ENCODE measurements at places on chromosomes 2 and 18.

DNA sequence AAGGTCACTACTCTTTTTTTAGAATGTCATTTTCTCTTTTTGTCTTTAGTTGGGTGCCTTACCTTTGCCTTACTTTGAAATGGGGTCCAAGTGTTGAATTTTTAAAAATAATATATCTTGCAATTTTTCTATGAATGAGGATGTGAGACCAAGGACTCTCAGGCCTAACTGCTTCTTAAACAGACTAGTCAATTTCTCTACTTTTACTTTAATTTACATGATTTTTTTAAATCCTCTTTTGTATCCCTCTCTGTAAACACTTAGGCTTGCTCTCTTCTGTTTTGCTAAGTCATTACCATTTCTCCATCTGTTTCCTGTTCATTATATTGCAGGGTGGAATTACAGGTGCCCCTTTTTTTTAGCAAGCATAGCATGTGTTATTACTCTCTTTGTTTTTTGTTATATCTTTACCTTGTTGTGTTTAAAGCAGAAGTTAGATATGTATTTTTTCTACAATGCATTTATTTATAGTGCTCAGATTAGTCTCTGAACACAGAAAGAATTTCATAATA lies 261.8 kb downstream of the SPAG16 start:
- DNase-seq, result no peak

DNA sequence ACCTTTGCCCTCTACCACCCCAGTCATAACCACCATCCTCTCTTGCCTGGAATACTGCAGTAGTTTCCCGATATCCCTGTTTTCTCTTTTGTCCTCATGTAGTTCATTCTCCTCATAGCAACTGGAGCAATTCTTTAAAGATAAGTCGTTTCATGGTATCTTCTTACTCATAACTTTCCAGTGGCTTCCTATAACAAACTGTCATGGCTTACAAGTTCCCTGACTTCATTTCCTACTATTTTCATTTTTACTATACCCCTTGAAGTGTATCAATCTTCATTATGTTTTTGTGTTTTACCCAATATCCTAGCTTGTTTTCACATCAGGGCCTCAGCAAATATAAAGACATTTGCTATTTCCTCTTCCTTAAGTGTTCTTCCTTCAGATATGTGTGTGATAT lies 83.7 kb upstream of the PROKR1 start:
- no peak for DNase-seq

DNA sequence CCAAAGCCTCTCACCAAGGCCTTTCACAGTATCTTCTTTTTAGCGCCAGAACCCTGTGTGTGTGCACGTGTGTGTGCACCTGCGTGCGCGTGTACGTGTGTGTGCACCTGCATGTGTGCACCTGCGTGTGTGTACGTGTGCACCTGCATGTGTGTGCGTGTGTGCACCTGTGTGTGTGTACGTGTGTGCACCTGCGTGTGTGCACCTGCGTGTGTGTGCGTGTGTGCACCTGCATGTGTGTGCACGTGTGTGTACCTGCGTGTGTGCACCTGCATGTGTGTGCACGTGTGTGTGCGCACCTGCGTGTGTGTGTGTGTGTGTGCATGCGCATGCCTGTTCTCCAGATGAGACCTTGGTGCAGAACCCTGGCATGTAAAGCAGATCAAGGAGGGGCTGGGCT lies 131.4 kb upstream of the HDAC4 start:
- DNase-seq, result no peak

DNA sequence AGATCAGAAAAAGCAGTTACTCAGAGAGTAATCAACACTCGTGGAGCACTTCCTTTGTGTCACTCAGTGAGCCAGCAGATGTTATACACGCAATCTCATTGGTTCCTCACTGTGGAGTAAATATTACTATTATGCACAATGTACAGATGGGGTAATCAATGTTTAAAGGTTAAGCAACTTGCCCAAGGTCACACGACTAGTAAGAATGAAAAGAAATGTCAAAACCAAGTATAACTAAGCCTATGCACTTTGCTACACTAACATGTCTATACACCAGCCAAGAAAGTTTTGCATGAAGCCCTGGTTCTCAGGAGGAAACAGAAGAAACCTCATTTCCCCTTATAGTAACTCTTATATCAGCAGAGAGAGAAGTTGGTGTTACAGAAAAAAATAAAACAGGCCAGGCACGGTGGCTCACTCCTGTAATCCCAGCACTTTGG lies 5.4 kb downstream of the METTL21A start:
- DNase-seq, result no peak

DNA sequence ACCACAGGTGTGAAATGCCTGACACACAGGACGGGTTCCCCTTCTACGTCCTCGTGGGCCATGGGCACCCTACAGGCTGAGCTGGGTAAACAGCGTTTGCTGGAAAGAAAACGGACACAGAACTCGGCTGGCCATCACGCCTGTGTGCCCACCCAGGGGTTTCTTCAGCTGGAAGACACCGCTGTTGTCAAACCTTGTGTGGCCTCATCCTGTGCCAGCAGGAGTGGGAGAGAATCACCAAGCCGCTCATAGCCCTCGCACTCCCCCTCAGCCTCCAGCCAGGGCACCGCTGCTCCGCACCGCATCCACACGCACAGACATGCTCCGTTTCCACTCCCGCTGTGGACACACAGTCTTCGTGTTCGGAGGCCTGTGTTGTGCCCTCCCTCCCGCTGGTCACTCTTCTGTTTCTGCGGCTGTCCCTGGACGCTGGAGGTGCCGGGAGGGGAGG lies 161.4 kb downstream of the PXDN start:
- DNase-seq, result no peak

GRCh38 chr2:127449414-127449813 lies 31.2 kb downstream of the PROC start:
- no peak for DNase-seq

DNA sequence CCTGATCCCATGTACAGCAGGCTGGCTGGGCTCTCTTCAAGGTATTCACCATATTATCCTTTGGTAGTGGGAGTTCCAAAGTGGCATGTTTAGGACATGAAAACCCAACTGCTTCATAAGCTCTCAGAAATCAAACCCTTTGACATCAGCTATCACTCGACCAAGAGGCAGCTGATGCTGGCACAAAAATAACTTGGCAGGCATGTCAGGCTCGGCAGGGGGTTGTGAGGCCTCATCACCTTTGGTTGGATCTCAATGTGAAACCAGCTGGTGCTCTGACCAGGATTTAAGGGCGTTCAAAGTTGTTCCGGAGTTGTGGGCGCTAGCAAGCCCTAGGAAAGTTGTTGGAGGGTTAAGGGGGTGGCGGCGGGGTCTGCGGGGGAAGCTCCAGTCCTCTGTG lies 171.9 kb downstream of the FHOD3 start:
- no peak for DNase-seq

- no peak for DNase-seq
These were observed 66.5 kb upstream of the ACKR3 start for GRCh38 chr2:236503100-236503499.

DNA sequence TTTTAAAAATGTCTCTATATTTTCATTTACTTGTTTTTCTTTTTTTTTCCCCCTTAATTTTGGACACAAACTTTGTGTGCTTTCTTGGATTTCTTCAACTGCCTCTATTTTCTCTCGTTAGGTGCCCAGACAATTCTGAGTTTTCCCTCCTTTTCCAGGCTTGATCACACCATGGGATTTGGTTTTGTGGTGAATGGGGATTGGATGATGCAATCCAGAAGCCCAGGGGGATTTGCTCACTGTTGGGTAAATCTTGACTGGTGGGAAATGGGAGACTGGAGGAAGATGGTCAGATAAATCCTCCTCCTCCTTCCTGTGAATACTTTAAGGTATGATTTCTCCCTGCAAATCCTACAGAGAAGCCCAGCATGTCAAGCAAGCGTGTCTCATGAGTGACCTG lies 19.5 kb upstream of the PAX8 start:
- no peak for DNase-seq

- DNase-seq, result no peak
These were observed 83.3 kb downstream of the LIMS1 start for GRCh38 chr2:108617617-108618016.

DNA sequence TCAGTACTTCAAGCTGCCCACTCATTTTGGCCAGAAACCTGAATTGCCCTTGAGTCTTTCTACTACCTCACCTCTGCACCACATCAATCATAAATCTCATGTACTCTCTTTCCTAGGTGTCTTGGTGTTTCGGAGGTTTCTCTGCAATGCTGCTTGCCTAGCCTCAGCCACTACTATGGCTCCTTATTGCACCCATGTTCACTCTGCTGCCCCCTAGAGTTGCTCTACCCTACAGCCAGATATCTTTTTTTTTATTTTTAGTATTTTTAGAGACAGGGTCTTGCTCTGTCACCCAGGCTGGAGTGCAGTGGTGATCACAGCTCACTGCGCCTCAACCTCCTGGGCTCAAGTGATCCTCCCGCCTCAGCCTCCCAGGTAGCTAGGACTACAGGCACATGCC lies 413.0 kb downstream of the PTPRM start:
- DNase-seq, result no peak

GRCh38 chr2:134200036-134200618 lies 53.7 kb upstream of the MGAT5 start:
- DNase-seq, result no peak

DNA sequence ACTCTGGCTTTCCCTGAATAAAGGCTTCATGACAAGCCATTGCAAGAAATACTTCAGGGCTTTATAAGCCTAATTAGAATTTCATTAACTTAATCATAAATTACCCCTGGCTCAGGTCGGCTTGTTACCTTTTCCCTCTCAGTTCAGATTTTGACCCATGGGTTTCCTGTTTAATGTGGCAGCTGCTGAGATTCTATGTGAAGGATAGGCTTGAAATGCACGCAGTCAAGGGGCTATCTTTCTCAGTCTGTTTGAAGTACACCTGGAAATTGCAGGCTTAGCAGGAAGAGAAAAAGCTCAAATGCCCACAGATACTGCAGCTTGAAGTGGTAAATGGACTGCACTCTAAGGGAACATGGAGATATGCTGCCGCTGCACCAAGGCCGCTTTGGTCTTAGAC lies 49.4 kb downstream of the CAVIN2 start:
- no peak for DNase-seq

GRCh38 chr2:2662037-2662846 lies 331.2 kb upstream of the MYT1L start:
- DNase-seq, result no peak

GRCh38 chr2:136029149-136029548 lies 43.7 kb upstream of the DARS1 start:
- DNase-seq, result no peak

DNA sequence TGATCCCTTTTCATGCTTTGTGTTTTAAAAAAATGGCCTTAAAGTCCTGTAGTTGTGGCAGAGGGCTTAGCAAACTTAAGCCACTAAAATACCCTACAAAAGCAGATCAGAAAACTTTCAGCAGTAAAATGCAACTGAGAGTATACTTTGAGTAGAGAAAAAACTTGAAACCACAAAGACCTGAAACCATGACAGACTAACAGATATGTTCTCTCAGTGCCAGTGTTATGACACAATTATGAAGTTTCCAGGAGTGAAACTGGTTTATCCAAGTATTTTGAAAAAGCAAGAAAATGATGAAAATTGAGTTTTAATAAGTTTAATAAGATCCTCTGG lies 74.5 kb downstream of the SPRED2 start:
- DNase-seq, result no peak

GRCh38 chr2:30997979-30998378 lies 140.3 kb downstream of the GALNT14 start:
- DNase-seq, result no peak

DNA sequence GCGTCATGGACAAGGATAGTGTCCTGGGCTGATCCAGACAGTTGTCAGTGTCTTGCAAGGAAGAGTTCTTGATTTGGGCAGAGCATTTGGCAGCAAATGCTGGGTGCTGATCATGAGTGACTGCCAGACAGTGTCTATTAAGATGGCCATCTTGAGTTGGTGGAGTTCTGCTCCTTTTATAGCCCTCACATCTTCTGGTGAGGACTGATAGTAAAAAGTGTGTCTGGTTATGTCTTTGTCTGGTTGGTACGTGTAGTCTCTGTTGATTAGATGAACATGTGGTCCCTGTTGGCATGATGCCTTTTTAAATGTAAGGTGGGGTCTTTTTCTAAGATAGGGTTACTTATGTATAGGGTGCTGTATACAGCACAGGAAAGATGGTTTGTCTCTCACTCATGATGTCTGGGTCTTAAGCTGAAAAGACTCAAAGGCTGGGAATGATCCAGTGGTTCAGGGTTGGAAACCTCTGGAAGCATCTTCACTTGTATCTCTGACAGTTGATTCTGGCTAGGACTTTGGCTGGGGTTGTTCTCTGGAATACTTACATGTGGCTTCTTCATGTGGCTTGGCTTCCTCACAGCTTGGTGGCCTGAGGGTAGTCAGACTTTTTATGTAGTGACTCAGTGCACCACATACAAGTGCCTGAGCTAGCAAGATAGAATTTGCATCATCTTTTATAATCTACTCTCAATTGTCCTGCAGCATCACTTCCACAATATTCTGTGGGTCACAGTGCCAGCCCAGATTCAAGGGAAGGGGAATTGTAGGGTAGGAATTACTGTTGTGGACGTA lies 11.8 kb downstream of the MTX2 start:
- peak; percentile 73 for DNase-seq

DNA sequence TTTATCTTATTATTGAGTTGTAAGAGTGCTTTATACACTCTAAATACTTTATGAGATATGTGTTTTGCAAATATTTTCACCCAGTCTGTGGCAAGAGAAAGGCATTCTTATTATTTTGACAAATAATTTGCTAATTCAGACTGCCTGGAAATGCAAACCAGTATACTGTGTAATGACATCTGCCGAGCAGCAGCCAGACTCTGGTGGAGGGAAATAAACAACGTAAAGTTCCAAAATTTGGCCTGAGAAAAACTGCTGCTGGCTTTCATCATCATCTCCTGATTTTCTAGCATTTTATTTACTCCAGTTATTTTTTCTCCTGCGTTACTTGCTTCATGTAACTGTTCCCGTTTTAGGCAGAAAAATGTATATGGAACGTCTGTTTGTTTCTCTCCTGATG lies 161.6 kb downstream of the RNF152 start:
- DNase-seq, result peak; percentile 30

GRCh38 chr2:20444101-20444992 lies 2.5 kb upstream of the RHOB start:
- DNase-seq, result peak; percentile 75

GRCh38 chr2:217858519-217859491 lies 144.0 kb downstream of the TNS1 start:
- DNase-seq, result peak; percentile 99

DNA sequence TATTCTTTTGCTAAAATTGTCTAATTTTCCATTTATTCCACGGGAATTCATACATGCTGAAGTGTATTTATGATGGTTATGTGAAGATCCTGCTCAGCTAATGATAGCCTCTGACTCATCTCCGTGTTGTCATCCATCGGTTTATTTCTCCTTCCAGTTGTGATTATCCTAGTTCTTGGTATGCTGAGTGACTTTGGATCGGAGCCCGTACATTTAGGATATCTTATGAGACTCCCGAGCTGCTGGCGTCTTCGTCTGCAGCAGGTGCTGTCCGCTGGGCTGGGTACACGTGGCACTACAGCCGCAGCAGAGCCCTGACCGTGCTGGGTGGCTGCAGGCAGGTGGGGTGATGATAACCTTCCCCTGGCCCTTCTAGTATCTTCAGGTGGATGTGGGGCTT lies 40.1 kb upstream of the GALR1 start:
- DNase-seq, result peak; percentile 40

- DNase-seq, result peak; percentile 48
These were observed 65.1 kb downstream of the CAB39 start for GRCh38 chr2:230777721-230778120.

Measured in fibroblast of skin of right quadriceps (primary cell).